Putamen (tissue), 1 donor: ENCODE measurements at places on chromosomes 7 and 10.

GRCh38 chr7:99837649-99838361 is 10.0 kb downstream of the CYP3A43 start:
- no peak for DNase-seq

DNA sequence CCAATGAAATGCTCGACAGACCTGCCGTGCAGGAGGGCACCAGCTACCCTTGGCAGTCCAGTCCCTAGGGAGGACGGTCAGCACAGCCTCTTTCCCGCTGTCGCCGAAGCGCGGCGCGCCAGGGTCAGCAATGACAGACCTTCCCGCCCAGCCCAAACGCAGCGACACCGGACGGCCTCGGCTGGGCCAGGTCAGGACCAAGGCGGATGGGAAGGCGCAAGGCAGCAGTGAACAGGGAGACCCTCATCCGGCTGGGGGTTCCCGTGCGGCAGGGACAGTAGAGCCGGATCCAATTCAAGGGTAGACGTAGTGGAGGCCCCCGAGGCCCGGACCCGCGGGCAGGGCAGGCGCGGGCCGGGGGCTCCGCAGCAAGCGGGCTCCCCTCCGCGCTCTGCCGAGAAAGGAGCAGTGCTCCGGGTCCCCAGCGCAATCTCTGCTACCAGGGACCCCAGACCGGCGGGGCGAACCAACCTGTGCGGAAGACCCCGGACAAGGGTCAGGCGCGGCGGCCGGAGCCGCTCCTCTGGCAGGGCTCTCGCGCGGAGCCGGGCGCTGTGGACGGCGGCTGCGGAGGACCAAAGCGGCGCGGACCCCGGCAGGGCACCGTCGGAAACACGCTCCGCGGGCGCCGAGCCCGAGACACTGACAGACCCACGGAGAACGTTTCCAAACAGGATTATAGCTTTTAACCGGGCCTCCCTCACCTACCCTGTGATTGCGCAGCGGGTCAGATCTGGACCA is at the start of gene SEC31B:
SEC31B (minus strand) TSS at position 551 of the 741 bp plus-strand sequence. CDS start 2,909 bp downstream, outside the sequence.
- no peak for DNase-seq

DNA sequence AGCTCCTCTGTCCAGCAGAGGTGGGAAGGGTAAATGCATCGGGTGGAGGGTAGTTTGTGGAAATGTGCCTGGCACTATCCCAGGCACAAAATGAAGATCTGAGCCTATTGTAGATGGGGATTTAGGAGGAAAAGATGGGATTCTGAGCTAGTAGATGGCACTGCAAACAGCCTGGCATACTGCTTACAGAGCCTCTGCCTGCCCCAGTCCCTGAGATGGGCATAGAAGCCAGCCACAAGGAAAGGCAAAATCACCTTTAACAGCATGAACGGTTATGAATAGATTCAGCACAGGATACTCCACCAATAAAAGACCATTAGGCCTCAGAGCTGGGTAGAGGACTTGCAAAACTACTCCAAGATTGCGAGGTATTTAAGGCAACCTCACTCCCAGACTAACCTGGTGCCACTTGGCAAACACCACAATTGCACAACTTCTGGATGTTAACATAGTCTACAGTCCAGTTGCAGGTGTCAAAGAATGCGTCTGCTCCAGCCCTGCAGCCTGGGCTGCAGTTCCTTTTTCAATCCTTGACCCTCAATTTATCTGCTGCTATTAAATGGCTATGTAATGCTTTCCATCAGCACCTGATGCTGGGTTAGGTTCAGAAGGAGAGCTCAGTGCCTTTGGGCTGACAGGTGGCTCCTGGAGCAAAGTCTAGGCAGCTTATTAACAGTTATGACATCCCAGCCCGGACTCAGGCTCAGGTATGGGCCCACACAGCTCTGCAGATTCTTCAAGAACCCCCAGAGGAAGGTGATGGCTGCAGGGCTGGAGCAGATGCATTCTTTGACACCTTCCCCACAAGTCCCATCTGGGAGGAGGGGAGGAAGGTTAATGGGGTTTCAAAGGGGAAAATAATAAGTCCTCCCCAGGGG is 34.0 kb downstream of the CDHR3 start:
- DNase-seq: no peak

GRCh38 chr10:96280859-96281258 is 9.5 kb upstream of the BLNK start:
- no peak for DNase-seq

DNA sequence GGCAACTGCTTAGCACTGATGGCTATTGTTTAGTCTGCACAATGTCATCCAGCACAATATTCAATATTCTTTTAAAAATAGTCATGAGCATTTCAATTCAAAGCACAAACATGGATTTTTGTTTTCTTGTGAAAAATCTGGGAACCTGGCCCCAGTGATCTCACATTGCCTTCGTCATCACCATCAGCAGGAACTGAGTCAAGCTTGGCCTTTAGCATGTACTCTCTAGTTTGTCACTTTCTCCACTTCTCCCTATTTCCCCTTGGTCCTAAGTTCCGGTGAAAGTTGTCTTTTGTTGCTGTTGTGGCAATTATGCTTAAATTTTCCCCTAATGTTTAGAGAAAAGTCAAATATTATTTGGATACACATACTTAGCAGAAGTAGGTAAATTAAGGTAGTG is 252.9 kb upstream of the SORCS1 start:
- no peak for DNase-seq

GRCh38 chr7:21215307-21215706 is 212.6 kb upstream of the SP4 start:
- DNase-seq: no peak

DNA sequence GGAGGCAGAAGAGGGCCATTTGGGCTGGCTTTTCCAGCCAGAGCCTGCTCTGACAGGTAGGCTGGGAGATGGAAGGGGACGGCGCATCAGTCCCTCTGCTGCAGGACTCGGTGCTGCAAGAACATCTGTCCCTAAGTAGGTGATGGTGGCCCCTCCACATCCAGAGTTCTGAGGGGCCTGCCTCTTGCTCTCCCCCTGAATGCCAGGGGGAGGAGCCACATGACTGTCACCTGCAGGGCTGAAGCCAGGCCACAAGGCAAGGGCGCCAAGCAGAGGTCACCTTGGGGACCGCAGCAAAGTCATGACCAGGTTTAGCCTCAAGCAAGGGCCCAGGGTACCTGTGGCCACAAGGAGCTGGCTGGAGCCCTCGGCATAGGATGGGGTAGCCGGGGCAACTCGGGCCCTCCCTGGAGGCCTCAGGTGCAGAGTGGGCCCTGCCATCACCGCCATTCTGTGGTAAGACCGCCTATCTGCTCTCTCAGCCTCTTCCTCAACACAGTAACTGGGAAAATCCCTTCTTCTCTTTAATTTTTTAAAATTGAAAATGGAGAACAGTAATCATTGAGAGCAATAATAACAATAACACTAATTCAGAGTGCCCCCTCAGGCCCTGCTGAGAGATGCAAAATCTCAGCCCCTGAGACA is 99.3 kb downstream of the FAM53B start:
- DNase-seq: no peak

GRCh38 chr10:76991621-76992020 is 646.0 kb downstream of the KCNMA1 start:
- no peak for DNase-seq

DNA sequence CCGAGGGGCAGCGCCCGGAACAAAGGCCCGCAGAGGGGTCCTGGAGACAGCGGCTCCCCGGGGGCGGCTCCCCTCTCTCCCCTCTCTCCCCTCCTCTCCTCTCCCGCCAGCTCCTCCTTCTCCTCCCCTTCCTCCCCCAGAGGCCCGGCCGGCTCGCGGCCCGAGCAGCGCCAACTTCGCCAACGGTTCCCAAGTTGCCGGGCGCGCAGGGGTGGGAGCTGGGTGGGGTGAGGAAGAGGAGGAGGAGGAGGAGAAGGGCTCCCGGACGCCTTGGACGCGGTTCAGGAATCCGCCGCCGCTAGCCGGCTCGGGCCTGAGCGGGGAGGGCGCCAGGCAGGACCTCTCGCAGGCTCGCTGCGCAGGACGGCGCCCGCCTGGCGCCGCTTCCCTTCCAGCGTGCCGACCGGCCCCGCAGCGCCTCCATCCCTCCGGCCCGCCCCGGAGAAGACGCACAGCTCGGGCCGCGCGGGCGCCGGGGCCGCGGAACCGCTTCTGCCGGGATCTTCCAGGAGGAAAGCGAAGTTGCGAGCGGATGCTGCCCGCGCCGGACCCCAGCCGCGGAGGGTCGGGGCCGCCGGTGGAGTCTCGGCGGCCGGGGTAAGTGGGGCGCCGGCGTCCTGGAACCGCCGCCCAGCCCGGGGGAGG is at the start of gene CHST3:
CHST3 (plus strand) TSS at position 298 of the 645 bp plus-strand sequence. CDS start 41,448 bp downstream, outside the sequence.
- DNase-seq: no peak

DNA sequence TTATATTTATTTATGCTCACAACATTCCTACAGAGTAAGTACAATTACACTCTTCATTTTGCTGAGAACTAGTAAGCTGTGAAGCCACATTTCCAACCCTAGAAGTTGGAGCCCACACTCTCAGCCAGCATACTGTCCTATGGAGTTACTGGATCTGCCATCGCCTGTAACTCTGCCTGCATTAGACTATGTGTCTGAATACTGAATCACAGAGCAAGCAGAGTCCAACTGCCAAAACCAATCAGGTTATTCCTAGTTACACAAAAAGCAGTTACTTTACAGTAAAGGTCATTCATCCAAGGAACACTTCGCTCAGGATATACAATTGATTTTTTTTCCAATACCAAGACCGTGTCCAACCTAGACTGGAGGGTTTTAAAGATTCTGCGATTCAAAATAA is 21.5 kb downstream of the CTAGE6 start:
- no peak for DNase-seq
